ENCODE measurements at places on chromosomes 2 and 18.

- no peak for DNase-seq
These were observed 137.7 kb upstream of the TWIST2 start for GRCh38 chr2:238710032-238710735.

DNA sequence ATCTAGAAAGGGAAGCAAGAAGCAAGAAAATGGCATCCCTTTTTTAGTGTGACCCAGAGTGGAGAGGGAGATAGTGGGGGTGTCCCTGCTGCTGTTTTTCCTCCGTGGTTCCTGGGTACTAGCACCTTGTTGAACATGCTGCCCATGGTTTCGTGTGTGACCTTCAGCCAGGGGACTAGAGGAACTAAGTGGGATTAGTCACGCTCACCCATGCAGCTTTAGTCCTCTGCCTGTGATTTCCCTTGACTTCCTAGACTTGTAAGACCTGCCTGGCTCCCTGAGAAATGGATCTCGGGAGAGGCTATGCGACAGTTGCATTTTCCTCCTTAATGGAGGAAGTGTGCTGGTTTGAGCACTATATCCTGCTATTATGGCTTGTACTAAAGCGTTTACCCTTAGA is 471.4 kb downstream of the DCDC2C start:
- no peak for DNase-seq

DNA sequence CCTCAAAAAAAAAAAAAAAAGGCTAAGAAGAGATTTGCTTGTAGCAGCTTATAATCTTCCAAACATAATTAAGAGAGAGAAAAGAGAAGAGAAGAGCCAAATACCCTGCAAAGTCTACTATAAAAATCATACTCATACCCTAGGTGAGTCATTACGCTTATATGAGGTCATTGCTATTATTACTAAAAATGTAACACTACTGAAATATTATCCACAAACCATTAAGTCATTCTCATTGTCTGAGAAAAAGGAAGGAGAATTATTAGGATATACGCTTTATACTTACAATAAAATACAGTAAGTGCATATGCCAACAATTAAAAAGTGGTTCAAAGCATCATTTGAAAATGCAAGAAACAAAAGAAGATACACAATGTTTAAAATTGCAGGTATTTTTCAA is 66.5 kb downstream of the COLEC12 start:
- no peak for DNase-seq

DNA sequence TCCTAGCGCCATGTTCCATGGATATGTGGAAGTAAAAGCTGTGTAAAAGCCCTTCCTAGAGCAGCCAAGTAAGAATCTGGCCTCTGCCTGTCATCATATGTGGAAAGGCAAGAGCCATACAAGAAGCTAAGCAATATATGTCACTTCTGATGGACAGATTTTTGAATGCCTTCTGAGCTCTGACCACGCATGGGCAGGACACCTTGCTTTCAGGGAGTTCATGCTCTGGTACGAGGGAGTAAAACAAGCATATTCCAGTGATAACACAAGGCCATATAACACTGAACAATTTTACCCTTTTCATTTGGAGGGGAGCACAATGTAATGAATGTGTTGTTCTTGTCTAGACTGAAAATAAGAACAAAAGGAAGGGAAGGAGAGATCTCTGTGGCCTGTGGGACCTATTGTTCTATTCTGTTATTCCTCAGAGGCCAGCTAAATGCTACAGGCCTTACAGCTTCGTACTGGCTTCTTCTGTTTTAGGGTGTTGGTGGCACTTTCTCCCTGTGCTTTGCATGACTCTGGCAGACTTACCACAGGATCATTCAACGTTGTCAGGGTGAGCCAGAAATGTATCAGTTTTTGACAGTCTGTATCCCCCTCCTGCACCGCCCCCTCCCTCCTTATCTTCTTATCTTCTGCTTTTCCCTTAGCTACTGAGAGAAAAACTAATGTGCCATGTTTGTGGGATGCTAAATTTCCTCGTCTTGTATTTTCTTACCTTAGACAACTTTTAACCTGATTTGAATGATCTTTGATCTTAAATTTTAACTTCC is 99.5 kb downstream of the MAP4K4 start:
- DNase-seq, result no peak

DNA sequence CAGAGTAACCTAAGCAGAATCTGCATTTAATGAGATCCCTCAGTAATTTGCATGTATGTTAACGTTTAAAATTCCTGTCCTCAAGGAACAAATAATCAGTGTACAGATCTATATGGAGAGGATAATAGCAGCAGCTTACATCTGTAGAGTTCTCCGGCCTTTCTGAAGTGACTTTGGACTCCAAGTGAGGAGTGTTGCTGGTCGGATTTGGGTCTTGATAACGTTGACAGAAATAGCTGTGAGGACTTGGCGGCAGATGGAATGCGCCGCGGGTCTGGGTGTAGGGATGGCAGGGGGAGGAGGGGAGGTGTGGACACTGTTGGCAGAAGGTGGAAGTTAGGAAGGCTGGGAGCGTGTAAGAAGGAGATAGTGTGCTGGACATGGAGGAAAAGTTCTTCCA is 170.9 kb upstream of the GATA6 start:
- DNase-seq, result no peak

- no peak for DNase-seq
These were observed 39.3 kb downstream of the RTN4 start for GRCh38 chr2:55010915-55011314.

- DNase-seq, result no peak
These were observed 232.8 kb downstream of the PIK3C3 start for GRCh38 chr18:42187611-42188380.

DNA sequence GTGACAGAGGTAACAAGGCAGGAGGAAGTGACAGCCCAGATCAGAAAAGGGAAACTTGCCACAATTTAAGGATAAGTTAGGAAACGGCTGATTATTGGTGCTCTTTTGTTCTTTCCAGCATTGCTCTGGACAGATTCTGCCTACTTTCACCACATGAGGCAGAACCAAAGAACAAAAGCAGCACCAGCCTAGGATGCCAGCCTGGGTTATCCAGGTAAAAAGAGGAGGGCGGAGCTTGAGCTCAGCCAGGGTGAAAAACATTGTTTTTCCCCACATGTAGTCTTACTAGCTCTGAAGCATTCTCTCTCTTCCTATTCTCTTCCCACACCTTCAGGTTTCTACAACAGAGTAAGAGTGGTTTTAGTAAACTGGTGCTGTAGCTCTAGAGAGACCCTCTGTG is 300.5 kb downstream of the TMX3 start:
- DNase-seq, result no peak

GRCh38 chr2:29130295-29130694 is 15.1 kb downstream of the CLIP4 start:
- DNase-seq, result no peak

- DNase-seq, result peak; percentile 11
These were observed 521.2 kb upstream of the POU3F3 start for GRCh38 chr2:104332731-104333130.

GRCh38 chr2:3460156-3460555 is 59.2 kb downstream of the ADI1 start:
- no peak for DNase-seq

DNA sequence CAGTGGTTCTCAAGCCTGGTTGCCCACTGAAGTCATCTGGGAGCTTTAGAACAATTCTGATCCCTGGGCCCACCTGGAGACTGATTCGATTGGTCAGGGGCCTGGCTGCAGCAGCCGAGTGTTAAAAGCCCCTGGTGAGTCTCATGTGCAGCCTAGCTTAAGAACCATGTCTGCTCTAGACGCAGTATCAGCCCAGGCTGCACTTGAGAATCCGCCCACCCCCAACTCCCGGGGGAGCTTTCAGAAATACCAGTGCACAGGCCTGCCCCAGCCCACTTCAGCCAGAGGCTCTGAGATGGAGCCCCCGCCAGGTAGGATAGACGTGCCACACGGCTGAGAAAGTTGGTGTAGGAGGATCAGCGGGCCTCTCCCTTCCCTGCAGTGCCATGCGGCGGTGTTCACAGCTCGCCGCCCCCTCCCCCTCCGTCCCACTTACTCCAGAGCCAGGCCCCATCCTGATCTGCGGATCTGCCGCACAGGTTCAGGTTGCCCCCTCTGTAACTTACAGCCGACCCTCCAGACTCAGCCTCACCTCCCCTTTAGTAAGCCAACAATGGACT is 209.0 kb upstream of the RAB12 start:
- DNase-seq, result no peak

DNA sequence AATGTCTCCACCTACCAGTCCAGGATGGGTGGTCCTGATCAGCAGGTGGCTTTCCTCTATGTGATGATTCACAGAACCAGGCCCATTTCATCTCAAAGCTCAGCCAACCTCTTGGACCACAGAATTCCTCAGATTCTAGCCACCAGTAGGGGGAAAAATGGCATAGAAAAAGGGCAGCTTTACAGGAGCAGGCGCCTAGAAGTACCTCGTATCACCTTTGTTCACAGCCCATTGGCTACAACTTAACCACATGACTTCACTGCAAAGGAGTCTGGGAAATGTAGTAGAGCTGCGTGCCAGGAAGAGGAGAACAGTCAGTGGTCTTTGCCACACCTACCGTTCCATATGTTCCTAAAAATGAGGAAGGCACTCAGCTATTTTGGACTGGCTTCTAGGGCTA is 62.8 kb upstream of the DTNA start:
- DNase-seq, result no peak

GRCh38 chr2:196963043-196963442 is 36.5 kb upstream of the PGAP1 start:
- no peak for DNase-seq

GRCh38 chr2:226994775-226995174 is 158.9 kb downstream of the RHBDD1 start:
- no peak for DNase-seq

GRCh38 chr2:24721470-24721869 is 71.7 kb downstream of the PTRHD1 start:
- DNase-seq, result no peak

GRCh38 chr2:236576087-236576486 is 6.5 kb downstream of the ACKR3 start:
- no peak for DNase-seq

DNA sequence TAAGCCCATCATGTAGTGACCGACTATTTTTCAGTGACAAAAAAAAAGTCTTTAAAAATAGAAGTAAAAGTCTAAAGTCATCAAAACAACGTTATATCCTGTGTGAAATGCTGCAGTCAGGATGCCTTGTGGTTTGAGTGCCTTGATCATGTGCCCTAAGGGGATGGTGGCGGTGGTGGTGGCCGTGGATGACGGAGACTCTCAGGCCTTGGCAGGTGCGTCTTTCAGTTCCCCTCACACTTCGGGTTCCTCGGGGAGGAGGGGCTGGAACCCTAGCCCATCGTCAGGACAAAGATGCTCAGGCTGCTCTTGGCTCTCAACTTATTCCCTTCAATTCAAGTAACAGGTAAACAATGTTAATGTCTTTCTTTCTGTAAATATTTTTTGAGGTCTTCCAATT is at the start of gene CD28:
TSS of gene CD28 (plus strand) at position 237 of the 400 bp plus-strand sequence. CDS start at position 295, 58 bp downstream.
- no peak for DNase-seq

DNA sequence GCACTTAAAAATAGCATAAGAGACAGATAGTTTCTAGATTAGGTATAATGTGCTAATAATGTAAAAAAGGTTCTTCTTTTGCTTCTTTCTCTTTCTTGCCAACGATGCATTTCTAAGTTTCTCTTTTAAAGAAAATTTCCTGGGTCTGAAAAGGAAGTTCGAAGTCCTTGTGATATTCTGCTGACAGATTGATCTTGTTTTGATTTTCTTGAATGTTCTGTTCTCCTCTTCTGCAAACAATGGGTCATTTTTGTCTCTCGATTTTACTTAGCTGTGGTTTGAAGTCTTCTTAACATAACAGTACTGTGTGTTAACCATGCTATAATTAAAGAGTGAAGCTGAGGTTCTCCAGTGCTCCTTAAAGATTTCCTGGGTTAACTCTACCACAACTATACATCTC is 61.1 kb upstream of the ACYP2 start:
- DNase-seq, result no peak
